B cell (primary cell): ENCODE measurements at places on chromosomes 7 and 10. TPM values are rescaled to one million over a fixed set of nuclear protein-coding genes. Genes with fewer than 3 reads are reported as not detected.

Gene ATOH7
- total RNA-seq: not detected in 2 replicates

Gene TYSND1
- 34.1 and 34.7 TPM in 2 replicates for total RNA-seq

Gene LBX1
- total RNA-seq: not detected in 2 replicates

Gene PRSS58
- total RNA-seq: not detected in 2 replicates

Gene TUBAL3
- not detected in 2 replicates for total RNA-seq

Gene TFPI2
- 0.12 and 0.96 TPM in 2 replicates for total RNA-seq

Gene BEND7
- 0.41 TPM in 1 of 2 replicates, not detected in the other for total RNA-seq

Gene GHITM
- 71.9 and 75.1 TPM in 2 replicates for total RNA-seq

Gene DENND2A
- not detected in 2 replicates for total RNA-seq

Gene CTTNBP2
- 0.27 TPM in 2 replicates for total RNA-seq

Gene ANXA8L1
- not detected in 2 replicates for total RNA-seq

Gene EGFR
- total RNA-seq: not detected in 2 replicates

Gene NODAL
- not detected in 2 replicates for total RNA-seq

Gene NAT16
- total RNA-seq: not detected in 2 replicates

Gene BCCIP
- 40.7 and 43.5 TPM in 2 replicates for total RNA-seq

Gene PRLHR
- total RNA-seq: not detected in 2 replicates

Gene HYAL4
- not detected in 2 replicates for total RNA-seq

Gene FOXP2
- total RNA-seq: not detected in 2 replicates
